DMS53 (cell line): ENCODE measurements at places on chromosomes 2 and 18.
A peak's percentile ranks its signal among the peaks of the same experiment; 100 is the strongest.

GRCh38 chr18:75304678-75305557, 94.3 kb downstream of the TSHZ1 start:
- no peak for DNase-seq

DNA sequence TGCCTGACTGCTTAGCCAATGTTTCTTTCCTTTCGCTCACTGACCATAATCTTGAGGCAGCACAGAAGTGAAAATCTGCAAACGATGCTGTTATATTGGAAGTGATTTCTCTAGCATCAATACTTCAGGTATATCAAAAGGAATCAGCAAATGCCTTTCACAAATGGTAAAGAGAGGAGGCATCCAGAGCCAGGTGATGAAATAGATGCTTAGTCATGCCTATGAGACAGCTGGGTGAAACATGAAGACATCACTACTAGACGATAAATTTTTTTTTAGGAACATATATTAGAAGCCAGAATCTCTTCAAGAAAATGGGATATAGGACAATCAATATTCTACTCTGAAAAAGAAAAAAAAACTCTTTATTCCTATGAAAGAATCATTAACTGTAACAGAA, 249.2 kb upstream of the SLC39A10 start:
- DNase-seq, result peak; percentile 45

DNA sequence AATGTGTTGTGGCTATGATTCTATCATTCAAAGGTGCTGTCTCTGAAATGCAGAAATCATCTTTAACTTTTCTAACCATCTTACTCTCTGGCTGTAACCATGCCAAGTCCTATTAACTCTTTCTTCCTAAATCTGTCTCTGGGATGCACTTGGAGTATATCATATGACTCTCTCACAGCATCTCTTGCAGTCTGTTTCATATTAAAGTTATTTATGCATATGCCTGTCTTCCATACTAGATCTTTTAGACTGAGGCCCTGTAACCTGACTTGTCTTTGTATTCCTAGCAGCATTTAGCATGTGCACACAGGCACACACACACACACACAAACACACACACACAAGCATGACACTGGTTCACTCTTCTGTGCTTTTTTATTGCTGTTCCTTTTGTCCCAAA, 320.6 kb downstream of the ETAA1 start:
- no peak for DNase-seq

DNA sequence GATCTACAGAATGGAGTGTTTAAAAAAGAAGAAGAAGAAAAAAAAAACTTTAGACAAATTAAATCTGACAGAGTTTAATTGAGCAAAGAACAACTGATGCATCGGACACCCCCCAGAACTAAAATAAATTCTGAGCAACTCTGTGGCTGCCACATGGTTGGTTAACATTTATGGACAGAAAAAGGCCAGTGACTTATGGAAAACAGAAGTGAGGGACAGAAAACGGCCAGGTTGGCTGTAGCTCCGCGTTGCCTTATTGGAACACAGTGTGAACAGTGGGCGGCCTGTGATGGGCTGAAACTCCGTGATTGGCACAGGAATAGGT, 75.6 kb downstream of the SPP2 start:
- no peak for DNase-seq

GRCh38 chr2:23631389-23631788, 246.4 kb downstream of the KLHL29 start:
- DNase-seq, result no peak

DNA sequence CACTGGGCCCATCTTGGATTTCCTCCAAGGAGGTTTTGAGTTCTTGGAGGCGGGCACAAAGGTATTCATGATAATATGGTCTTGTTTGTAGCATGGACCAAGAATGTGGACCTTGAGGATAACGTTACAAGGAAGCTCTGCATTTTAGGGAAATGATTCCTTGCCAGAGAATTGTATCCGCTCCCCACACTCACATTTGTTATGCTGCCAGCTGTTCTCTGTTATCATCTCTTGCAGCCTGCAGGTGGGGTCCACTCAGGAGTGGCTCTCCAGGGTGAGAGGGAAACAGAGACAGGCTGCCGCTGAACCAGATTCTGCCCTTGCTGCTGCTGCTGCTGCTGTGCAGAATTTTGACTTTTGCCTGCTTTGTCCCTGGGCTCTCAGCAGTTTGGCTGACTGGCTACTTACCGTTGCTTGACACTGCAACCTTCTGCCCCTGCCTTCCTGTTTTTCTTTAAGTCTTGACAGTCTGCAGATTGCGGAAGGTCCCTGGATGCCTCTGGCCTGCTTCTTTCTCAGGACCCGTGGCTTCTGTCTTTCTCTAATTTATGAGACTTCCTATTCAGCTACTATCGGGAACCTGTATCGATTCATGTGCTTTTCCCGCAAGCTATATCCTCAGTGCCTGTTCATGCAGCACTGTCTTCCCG, 122.3 kb upstream of the DOCK10 start:
- DNase-seq, result no peak

GRCh38 chr2:49931241-49931640, 776.9 kb upstream of the FSHR start:
- DNase-seq, result no peak

DNA sequence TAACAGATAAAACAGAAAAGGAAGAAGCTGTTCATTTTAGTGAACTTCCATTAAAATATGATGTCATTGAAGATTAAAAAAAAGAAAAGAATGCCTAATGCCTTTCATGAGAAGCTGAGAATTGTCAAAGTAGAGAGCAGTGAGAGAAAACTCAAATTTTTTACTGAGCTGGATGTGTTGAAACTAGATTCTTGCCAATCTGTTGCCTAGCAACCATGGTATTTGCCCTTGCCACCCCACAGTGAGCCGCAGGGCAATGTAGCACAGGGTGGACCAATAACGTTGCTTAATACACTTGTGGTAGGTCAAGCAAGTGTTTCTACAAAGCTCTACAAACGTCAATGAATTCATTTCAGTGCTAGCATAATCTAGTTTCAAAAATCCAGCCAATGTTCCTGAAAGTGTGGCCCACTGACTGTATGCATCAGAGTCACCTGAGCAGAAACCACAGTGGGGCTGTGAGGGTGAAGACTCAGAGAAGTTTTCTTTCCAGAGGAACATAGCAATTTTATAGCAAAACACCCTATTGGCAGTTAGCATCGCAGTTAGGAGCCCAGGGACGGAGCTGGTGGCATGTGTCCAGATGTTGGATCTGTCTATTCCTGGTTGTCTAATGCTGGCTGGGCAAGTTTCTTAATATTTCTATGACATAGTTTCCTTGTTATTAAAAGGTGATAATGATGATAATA, 132.2 kb downstream of the DOCK10 start:
- peak; percentile 31 for DNase-seq

- DNase-seq, result no peak
These were observed 9.8 kb downstream of the TBR1 start for GRCh38 chr2:161425728-161426454.

GRCh38 chr2:157469726-157470125, 25.8 kb upstream of the CYTIP start:
- DNase-seq, result no peak

DNA sequence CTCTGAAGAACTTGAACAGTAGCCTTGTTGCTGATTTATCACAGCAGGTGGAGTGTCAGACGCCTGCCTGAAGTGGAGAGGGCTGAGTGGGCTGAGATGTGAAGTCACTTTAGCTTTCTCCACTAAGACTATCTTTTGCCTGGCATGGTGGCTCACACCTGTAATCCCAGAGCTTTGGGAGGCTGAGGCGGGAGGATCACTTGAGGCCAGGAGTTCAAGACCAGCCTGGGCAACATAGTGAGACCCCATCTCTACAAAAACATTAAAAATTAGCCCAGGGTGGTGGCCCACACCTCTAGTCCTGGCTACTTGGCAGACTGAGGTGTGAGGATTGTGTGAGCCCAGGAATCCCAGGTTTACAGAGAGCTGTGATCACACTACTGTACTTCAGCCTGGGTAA, 60.6 kb upstream of the TTC39C start:
- peak; percentile 20 for DNase-seq

- DNase-seq, result peak; percentile 8
These were observed 220.8 kb downstream of the SPP2 start for GRCh38 chr2:234271338-234271737.
